ENCODE measurements at places on chromosomes 7 and 10.

GRCh38 chr10:118979661-118980060 is 49.9 kb upstream of the NANOS1 start:
- no peak for DNase-seq

DNA sequence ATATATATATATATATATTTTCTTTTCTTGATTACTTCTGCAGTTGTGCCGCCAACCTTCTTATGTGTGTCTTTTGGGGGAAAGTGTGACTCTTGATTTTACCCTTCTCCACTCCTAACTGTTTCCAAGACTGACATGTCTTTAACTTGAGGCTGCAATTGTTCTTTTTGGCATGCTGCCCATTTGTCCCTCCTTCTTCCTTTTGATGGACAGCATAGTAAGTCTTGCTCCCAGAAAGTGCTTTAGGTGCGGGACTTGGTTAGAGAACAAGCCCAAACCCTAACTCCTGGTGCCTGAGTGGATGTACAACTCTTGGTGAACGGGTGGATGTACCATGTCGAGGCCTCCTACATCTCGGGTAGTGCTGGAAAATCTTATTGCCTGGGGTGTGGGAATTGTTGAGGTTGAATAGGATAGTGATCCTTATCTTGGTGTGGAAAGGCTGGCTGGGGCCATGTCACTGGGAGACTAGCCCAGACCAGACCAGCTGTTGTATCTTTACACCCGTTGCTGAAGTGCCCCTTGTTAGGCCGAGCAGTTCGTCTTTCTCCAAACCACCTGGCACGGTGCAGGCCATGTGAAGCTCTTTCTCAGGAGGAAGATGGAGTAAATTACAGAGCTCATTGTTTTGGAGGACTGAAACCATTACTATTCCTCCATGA is 16.3 kb downstream of the TCF7L2 start:
- no peak for DNase-seq

DNA sequence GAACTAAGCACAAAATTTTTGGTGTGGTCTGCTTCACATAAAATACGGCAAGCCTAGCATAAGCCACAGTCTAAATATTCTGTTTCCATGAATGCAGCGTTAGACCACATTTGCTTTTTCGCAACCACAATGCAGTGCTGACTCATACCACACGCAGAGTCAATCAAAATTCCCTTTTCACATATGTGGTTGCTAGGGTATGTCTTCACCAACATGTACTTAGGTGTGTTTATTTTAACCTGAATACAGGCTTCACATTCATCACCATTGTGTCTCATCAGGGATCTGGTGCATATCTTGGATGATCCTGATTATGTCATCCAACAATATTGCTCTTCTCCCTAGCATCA is 90.8 kb downstream of the CHN2 start:
- DNase-seq = peak; percentile 3

DNA sequence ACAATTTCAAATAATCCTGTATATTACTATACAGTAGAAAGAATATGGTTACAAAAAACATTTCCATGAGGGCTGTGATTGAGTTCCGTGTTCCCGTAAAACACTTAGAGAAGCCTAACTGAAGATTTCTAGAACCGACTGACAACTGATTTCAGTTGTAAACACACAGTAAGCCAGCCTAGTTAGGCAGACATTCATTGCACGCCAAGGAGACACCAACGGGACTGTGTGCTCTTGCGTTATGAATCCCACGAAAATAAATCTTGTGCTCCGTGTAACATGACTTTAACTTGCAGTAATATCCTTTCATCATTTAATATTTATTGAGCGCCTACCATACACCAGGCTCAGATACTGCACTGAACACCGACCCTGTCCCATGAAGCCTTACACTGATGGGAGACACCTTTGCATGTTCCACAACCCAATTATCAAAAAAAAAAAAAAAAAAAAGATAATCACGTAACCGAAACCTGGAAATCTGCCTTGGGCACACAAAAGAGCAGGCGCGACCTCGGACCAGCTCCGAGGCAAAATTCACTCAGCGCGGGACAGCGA is 420 bp upstream of the KLHL7 start:
- no peak for DNase-seq

GRCh38 chr10:14047431-14047830 is 283.3 kb downstream of the FRMD4A start:
- no peak for DNase-seq

DNA sequence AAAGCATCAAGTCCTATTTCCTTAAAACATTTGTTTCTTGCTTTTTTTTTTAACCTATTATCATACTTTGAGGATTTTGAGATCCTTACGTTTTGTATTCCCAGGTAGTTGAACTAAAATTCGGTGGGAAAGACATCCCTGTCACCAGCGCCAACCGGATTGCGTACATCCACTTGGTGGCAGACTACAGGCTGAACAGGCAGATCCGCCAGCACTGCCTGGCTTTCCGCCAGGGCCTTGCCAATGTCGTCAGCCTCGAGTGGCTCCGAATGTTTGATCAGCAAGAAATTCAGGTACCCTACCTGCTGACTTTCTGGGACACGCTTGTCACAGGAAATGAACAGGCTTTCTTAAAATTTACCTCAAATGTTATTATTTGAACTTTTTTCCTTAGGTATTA is 83.0 kb upstream of the DNAJB6 start:
- DNase-seq = no peak

- DNase-seq = no peak
Measured at GRCh38 chr10:65910209-65910608, 1015.6 kb upstream of the LRRTM3 start.

GRCh38 chr7:18467011-18467410 is 28.5 kb upstream of the HDAC9 start:
- no peak for DNase-seq

DNA sequence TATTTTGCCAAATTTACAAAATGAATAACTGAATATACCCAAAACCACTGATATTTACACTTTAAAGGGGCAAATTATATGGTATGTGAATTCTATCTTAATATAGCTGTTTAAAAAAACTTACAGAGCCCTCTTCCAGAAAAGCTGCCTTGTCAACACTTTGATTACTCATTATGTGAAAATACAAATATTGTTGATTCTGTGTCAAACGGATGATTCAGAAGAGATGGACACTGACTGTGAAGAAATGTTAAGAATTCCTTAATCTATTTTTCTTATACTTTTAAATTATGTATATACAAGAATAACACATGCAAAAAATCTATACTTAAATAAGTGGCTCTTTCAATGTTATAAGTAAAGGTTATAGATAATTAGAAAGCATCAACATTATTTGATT is 41.5 kb downstream of the SMURF1 start:
- DNase-seq = no peak

DNA sequence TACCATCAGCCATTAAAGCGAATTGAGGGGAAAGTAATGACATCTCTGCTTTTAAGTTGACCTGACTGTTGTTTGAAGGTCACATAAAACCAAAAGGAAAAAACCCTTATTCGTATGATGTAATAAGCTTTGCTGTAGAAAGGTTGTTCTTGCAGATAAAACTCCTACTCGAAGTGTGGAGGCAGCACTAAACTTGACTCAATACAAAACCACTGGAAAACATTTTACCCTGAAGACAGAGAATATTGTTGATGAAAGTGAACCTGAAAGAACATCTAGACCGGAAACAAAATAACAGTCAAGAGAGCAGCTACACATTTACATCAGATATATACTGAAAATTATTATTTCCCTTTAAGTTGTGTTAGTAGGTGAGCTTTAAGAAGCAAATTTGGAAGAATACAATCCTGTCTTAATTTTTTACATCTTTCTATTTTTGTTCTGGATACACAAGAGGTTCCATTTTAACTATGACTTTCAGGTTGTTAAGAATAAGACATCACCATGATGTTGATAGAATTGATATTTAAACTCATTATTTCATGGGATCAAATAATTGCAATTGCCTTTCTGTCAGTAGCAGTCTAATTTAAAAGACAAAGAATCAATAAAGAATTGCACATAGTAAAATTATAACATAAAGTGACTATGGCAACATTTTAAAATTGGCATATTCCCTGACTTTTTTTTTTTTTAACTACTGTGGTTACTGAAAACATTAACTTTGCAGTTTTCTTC is 6.4 kb downstream of the ETV1 start:
- no peak for DNase-seq

DNA sequence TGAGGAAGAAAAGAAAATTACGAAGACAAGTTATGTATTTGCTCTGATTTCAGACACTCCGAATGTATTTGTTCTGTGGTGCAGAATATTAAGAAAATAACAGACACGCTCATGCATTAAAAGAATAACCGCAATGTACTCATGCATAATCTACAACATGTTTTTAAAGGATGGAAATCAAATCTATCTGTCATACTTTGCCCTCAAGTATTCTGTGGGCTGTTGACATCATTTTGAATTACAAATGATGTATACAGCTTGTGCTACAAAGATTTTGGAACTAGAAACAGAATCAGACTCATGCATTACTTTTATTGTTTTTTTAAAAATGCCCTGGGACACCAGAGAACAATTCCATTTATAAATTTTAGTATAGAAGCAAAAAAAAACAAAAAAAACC is 69.9 kb downstream of the APBB1IP start:
- DNase-seq = no peak

DNA sequence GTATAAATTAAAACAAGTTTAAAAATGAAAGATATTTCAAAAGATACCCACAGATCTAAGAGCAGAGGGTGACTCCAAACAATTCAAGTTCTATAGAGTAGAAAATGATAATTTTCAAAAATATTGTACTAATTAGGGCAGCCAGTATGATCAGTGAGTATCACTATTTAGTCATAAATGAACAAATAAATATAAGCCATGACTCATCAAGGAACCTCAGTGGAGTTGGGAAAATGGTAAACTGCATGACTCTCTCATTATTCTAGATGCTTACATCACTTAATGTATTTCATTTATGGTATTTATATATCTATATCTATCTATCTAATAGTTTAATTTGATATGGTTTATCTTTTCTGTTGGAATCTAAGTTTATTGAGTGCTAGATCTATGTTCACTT is 94.3 kb downstream of the THSD7A start:
- no peak for DNase-seq

DNA sequence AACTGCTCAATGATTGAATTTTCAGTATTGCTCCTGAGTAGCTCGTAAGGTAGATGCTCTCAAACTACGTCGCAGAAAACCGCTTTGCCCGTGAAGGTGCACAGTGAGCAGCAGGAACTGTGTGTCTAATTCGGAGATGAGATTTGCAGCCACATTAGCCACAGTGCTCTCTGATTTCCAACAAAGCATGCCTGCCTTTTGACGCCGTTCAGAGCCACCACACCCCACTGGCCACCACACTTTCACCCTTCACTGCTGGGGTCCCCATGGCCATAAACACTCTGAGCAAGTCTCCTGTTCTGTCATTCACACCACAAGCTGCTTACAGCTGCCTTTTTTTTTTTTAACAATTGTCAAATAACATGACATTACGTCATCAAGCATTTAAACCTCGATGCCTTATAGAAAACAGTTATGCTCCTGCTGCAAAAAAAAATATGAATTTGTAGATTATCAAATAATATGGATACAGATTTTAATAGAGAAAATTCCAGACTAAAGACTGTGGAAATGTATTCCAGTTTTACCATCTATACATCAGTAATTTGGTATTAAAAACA is 578.8 kb upstream of the PFKP start:
- no peak for DNase-seq

GRCh38 chr10:4051641-4052151 is 266.7 kb upstream of the KLF6 start:
- DNase-seq = no peak

- no peak for DNase-seq
Measured at GRCh38 chr10:70532554-70533188, 54.1 kb downstream of the PALD1 start.

GRCh38 chr7:80760292-80760691 is 121.8 kb downstream of the CD36 start:
- DNase-seq = no peak

- peak; percentile 22 for DNase-seq
Measured at GRCh38 chr7:108135446-108136190, 5.5 kb upstream of the LAMB4 start.

DNA sequence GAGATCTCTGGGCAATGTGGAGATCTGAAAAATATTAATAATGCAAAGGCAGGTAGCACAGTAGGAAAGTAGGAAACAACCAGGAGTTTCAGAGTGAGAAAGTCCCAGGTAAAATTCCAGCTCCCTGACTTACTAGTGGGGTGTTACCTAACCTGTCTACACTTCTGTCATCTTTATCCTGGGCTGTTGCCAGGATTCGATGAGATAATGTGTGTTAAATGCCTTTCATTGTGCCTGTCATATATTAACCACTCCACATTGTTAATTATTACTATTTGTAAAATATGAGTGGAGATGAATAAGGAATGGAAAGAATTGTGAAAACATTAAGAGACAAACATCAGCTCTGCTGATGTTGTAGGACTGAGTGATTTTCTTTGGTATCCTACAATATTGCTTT is 50.0 kb upstream of the FRMD4A start:
- DNase-seq = no peak

DNA sequence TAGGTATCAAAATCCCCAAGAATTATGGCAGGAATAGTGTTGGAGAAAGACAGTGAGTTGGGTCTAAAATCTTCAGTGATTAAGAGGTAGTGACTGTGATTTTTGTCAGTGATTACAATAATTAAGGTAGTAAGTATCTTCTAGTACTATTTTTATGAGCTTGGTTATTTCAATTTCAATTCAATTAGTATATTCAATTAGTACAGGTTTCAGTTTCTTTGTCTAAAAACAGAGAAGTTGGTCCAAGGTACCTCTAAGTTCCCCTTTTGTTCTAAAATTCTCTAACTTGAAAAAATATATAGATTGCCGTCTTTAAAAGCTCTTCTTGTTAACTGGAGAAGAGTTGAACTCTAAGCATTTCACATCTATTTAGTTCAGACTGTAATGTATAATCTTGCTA is 82.9 kb downstream of the OTUD1 start:
- DNase-seq = no peak

DNA sequence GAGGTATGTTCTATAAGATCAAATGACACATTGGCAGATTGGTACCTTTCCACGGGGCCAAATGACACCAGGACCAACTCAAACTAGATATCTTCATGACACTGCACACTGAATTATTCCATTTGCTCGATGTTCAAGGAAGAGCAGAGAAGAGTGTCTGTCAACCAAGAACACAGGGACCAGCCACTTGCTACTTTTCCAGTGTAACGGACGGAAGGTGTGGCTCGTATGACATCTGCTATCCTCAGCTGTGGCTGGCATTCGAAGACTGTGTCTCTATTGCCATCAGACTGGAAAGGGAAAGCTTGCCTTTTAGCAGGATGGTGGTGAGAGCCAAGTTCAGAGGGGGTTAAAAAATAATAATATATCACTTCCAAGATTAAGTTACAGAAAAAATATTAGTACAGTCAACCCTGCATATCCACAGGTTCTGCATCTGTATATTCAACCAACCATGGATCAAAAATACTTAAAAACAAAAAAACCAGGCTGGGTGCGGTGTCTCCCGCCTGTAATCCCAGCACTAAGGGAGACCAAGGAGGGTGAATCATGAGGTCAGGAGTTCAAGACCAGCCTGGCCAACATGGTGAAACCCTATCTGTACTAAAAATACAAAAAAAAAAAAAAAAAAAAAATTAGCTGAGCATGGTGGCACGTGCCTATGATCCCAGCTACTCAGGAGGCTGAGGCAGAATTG is 237.1 kb downstream of the PRPF18 start:
- DNase-seq = no peak
